ENCODE measurements at places on chromosomes 1 and 21. TPM values are rescaled to one million over a fixed set of nuclear protein-coding genes. Genes with fewer than 3 reads are reported as not detected.

Gene FMN2
- 4.8 TPM for total RNA-seq

GRCh38 chr1:42978317-42979035 lies 19.8 kb upstream of the SLC2A1 start:
- H3K36me3 ChIP-seq = no peaks in the 10 kb centered on the region
- no peak overlapping the region for H3K4me3 ChIP-seq
- H3K27ac ChIP-seq = no peak overlapping the region
- H3K4me1 ChIP-seq = no peaks in the 10 kb centered on the region

- no peaks in the 10 kb centered on the region for H3K36me3 ChIP-seq
- no peaks in the 10 kb centered on the region for H3K4me1 ChIP-seq
- DNase-seq = no peak
- H3K4me3 ChIP-seq = no peak overlapping the region
- H3K27ac ChIP-seq = no peak overlapping the region
Observed at GRCh38 chr21:34545079-34545884, 33.3 kb upstream of the KCNE1 start.

DNA sequence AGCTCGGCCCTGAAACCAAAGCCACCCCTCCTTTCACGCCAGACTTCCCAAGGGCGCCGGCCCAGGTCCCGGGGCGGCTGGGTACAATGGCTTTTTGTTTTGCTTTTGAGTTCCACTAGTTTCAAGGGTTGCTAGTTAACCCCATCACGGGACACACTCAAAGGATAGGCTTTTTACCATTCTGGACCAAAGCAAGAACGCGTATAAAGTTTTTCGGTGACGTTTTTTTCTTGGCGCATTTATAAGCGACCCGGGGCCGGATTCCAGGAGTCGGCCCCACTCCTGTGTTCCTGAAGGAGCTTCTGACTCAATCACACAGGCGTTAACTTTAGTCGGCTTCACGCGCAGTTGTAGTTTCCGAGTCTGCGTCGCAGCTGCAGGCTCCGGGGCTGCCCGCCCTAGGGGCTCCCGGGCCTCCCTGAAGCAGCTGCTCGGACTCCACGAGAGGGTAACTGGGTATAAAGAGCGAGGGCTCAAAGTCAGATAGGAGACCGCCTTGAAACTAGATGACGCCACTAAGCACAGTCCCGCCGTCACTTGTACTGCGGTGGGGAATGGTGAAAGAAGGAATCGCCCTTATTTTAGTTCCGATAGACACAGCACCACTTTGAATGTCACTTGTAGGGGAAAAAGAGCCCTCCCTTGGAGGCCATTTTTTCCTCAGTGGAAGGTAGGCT lies 707 bp upstream of the KLHL21 start:
- no peak for DNase-seq
- H3K4me1 ChIP-seq = peaks cover 16% of the 10 kb centered on the region
- H3K27ac ChIP-seq = peak overlapping the region; percentile 97
- H3K4me3 ChIP-seq = peak overlapping the region; percentile 86
- no peaks in the 10 kb centered on the region for H3K27me3 ChIP-seq

DNA sequence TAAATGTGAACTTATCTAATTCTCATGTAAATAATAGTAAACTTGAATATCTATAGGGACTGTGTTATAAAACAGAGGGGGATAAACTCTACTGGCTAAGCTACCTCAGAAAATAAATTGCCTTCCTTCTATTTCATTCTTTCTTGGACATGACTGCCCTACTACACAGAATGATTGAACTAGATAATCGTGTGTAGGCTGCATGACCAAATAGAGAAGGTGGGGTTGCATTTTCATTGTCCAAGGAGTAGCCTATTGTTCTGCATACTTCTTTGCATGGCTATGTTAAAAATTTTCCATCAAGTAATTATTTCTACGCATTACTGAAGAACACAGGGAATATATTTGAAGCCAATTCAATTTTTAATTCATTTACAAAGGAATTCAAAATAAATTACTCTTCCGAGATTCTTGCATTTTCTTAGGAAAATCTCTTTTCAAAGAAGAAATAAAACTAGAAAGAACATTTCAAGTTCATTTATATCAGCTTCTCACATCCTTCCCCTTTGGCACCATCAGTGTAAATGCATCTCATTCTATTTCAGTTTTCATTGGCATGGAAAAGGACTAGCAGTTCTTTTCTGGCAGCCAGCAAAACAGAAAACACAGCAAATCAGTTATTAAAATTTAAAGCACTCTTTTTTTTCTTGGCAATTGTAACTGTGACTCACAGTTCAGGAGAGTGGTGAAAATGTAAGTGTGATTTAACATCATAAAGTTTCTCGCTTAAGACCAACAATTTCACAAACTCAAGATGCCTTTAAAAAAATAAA lies 714.7 kb downstream of the NCAM2 start:
- H3K4me1 ChIP-seq = no peaks in the 10 kb centered on the region
- no peaks in the 10 kb centered on the region for H3K27me3 ChIP-seq
- no peak overlapping the region for H3K4me3 ChIP-seq

DNA sequence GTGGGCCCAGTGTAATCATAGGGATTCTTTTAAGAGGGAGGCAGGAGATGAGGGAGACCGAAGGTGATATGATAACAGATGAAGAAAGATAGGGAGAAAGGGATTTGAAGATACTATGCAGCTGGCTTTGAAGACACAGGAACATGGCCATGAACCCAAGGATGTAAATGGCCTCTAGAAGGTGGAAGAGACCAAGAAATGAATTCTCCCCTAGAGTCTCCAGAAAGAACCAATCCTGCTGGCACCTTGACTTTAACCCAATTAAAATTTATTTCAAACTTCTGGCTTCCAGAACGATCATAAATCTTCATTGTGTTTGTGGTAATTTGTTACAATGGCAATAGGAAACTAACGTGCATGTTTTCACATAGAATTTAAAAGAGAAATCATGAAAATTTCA lies 95.0 kb upstream of the GORAB start:
- no peaks in the 10 kb centered on the region for H3K36me3 ChIP-seq
- no peaks in the 10 kb centered on the region for H3K4me1 ChIP-seq
- no peak for DNase-seq
- no peak overlapping the region for H3K27ac ChIP-seq
- H3K4me3 ChIP-seq = no peak overlapping the region

DNA sequence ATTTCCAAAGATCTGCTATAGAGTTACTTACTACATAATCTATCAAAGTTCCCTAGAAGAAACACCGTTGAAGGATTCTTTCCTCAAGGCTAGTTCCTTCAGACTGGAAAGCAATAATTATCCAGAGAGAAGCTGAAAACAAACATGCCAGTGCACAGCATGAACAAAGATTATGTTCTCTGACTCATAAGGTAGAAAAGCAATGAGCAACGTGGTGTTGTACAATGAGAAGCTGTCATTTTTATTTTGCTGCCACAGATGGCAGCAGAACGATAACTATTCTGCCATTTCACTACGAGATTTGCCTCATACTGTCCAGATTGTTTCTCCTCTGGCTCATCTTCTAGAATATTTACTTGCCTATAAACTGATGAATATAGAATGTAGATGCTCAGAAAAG lies 10.7 kb downstream of the EXTL2 start:
- H3K27ac ChIP-seq = no peak overlapping the region
- no peaks in the 10 kb centered on the region for H3K27me3 ChIP-seq
- H3K36me3 ChIP-seq = no peaks in the 10 kb centered on the region
